NCI-H524 (cell line): ENCODE measurements at places on chromosomes 3 and 15.

- no peak for DNase-seq
Measured at GRCh38 chr3:123138839-123139444, 62.8 kb upstream of the SEC22A start.

DNA sequence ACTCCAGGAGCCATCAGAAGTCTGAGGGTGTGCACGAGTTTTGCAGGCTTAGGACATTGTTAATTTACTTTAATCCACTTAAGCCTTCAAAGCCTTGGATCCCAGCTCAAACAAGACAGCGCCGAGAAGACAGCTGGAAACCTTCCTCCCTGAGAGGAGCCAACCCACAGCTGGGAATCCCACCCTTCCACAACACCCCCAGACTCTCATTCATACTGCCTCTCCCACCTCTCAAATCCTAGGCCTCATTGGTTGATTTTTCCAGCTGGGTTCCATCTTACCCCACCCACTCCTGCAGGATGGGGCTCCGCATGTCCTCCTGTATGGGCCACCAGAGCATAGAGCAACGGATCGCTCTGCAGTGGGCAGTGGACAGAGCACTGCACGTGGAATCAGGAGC is 80.4 kb downstream of the SEMA5B start:
- DNase-seq = peak; percentile 91

DNA sequence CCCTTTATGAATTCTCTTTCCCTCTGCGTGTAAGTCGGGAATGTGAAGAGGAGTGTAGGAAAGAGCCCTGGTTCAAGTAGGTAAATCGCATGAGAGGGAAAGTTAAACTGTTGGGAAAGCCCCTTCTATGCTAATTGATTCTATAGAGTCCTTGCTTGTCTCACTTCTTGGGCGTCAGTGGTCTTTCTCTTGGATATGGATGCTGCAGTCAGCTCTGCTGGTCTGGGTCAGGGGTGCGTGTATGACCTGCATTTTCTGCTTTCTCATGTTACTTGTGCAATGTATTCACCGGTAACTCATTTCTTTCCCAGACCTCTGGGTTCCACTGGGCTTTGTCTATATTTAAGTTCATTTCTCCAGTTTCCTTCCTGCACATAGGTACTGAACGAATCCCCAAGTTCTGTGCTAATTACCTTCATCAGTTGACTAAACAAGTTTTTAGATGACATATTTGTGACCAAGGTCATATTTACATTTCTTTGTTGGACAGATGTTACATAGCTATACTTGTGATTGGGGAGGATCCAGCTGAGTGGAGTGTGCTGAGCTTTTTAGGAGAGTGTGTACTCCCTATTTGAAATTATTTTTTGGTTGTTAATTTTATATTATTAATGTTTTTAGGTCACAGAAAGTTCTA is 1.4 kb downstream of the SETD5 start:
- peak; percentile 27 for DNase-seq

DNA sequence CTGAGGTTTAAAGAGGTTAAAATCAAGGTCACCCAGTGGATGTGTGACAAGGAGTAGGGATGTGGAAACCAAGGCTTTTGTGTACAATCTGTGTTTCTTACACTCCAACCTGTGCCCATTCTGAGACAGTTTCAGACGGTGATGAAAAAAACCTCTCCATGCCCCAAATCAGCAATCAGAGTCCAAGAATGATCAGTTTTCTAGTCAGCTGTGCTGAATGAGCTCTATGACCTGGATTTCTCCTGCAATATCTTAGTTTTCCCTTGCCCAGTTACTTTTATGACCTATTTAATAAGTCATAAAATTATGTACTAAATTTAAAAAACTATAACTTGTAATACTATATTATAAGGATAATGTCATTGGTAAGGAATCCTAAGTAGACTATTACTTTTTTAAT is 37.5 kb upstream of the CBLB start:
- DNase-seq = no peak
